ENCODE measurements at places on chromosomes 4 and X.

DNA sequence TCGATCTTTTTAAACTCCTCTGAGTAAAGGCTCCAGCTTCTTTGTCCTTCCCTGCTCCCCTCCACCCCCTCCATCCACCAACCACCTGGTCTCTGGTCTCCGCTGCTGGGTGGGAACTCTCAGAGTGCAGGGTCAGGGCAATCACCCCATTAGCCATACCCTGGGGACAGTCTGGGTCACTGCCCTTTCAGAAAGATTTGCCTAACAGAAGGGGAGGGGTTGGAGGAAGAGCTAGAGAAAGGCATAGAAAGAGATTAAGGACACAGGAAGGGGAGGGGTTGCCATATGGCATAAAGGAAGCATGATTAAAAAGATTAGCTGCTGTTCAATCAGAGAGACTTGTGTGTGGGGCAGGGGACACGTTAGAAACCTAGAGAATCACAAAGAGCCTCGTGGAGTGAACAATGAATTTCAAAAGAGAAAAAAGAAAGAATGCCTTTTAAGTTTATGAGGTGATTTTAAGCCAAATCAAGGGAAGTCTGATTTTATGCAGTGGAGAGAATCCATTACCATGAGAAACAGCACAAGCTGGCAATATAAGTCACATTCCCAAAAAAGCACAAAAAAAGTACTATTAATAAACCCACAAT is 115.5 kb upstream of the ACSL4 start:
- no peak for DNase-seq

GRCh38 chr4:146814750-146815149 is 130.9 kb downstream of the TTC29 start:
- no peak for DNase-seq

- DNase-seq = peak; percentile 13
These were observed 26.1 kb upstream of the TBC1D1 start for GRCh38 chr4:37864786-37865185.

- DNase-seq = no peak
These were observed 90.5 kb downstream of the ELOVL6 start for GRCh38 chr4:110107866-110108265.

GRCh38 chrX:154350429-154351182 is 23.8 kb downstream of the FLNA start:
- DNase-seq = no peak

GRCh38 chrX:33218819-33219218 is 7.5 kb upstream of the DMD start:
- no peak for DNase-seq

DNA sequence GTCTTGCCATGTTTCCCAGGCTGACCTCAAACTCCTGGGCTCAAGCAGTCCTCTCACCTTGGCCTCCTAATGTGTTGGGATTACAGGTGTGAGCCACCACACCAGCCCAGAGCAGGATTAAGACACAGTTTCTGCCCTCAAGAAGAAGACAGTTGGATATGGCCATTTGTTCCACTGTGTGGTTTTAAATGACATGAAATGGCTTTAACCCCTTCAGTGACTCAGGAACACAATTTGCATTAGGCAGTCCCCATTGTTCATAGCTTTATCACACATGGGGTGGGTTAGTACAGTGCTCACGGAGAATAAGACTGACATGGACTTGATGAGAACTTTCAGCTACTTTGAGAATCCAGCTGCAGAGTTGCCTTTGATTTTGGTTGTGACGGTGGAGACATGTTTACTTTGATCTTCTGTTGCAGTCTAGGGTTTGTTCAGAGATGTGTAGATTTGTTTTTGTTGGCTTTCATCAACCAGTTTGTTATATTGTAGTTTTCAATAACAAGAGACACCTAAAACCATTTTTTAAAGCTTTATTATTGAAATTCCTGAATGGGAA is 60.3 kb downstream of the ARX start:
- no peak for DNase-seq

DNA sequence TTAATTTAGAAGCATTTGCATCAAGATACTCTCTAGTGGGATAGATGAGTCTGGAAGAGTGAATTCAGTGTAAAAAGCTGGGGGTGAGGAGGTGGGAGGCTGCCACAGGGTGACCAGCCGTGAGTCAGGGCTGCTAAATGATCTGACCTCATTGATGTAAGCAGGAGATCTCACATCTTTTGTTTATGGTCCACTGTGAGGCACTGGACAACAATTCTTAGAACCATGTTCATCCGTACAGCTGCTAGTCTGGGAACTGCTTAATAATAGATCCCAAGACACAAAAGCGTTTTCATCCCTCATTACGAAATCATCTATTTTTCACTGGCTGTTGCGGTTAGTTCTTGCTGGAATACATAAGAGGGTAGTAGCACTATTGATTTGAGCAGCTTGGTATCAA is 14.1 kb downstream of the KLF3 start:
- no peak for DNase-seq

GRCh38 chr4:24770032-24770584 is 25.3 kb upstream of the SOD3 start:
- no peak for DNase-seq

Data from anterior cingulate cortex (tissue), 58 donors.